Left hindlimb (tissue), 1 donor: ENCODE measurements at places on chromosomes 7 and 10.

DNA sequence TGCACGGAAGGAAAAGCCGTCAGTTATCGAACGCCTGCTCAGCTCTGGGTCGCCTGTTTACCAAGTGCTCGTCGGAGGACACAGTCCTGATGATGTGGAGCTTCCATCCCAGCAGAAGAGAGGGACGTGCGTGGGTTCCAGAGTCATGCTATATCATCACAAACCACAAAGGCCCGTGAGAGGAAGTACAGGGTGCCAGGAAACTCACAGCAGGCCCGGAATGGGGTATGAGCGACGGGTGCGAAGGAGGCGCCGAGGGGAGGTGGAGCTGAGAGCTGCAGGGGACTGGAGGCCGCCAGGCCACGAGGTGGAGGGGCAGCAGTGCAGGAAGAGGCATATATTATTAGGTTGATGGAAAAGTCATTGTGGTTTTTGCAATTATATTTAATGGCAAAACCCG is 102.5 kb downstream of the ACTR3B start:
- DNase-seq, result no peak

DNA sequence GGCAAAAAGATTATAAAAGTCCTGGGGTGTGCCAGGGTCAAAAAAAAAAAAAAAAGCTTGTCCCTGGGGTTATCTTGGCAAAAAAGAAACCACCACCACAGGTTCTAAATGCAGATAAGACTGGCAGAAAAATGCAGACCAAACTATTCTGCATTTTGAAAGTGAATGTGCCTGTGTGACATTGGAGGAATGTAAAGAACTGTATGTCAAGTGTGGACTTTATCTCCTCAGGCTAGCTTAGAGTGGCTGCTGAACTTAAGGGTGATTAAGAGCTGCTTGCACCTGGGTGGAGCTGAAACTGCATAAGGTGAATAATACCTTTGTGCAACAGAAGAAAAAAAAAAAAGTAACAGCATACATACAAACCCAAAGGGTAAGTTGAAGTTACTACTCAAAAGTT is 1.3 kb upstream of the NAPEPLD start:
- DNase-seq, result no peak

- DNase-seq, result no peak
These were observed 54.8 kb downstream of the GPR141 start for GRCh38 chr7:37738321-37738720.

GRCh38 chr7:14936554-14936953 is 34.0 kb upstream of the DGKB start:
- peak; percentile 47 for DNase-seq

DNA sequence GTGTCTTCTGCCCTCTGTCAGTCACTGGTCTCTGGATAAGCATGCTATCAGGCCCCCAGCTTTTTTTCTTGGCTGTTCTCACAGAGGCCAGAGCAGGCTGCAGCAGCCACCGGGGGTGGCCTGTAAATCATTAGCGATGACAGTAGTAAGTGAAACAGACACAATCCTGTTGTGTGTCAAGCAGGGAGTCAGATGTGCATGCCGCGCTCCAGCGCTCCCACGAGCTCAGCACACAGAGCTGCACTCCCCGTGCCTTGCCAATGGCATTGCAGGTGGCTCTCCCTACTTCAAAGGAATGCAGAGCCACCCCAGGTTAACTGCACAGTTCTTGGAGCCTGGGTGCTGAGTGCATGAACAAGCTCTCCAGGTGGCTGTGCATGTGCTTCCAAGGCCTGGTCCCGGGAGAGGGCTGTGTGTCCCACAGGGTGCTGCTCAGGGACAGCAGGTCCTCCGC is 226.1 kb downstream of the GLRX3 start:
- DNase-seq, result no peak

DNA sequence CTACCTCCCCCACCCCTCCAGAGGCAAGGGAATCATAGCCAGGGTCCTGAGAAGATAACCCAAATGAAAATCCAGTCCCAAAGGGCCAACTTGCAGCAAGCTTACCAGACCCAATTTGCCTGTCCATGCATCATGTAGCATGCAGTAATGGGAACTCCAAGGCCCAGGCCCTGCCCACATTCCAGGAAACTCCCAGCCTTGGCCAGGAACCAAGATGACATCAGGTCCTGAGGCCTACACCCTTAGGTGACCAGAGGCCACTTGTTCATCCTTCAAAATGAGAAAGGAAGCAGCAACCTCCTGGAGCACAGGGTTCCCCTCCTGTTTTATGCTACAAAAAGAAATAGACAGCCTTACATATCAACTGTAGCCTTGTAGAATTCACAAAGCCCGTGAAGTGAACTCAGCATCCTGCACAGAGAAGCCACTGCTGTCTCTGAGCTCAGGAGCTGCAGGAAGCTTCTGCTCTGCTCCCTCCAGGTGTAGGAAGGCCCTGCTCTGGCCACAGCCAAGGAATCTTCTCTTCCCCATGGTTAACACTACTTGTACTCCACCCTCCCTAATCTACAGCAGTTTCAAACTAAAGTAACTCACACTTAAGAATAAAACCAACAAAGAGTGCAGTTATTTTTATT is 30.3 kb upstream of the GRB10 start:
- DNase-seq, result peak; percentile 69

DNA sequence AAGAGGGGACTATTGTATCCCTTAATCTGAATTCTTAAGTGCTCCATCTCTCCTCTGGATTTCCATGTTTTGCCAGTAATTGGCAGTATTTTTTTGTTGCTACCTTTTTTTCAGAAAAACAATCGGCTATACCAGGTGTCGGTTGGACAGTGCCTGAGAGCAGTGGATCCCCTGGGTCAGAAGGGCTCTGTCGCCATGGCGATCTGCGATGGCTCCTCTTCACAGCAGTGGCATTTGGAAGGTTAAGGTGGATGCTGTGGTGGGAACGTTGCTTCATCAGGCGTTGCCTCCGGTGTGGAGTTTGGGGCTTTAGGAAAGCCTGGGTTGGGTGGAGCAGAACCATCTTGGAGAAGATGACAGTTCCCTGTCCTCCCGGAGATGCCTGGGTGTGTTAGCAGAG is 96.0 kb downstream of the GALNT11 start:
- DNase-seq, result no peak

- DNase-seq, result no peak
These were observed 19.4 kb upstream of the TM9SF3 start for GRCh38 chr10:96606216-96606615.

- no peak for DNase-seq
These were observed 59.8 kb downstream of the SLC25A40 start for GRCh38 chr7:87816389-87816788.

GRCh38 chr10:34184939-34185386 is 630.1 kb downstream of the PARD3 start:
- no peak for DNase-seq

DNA sequence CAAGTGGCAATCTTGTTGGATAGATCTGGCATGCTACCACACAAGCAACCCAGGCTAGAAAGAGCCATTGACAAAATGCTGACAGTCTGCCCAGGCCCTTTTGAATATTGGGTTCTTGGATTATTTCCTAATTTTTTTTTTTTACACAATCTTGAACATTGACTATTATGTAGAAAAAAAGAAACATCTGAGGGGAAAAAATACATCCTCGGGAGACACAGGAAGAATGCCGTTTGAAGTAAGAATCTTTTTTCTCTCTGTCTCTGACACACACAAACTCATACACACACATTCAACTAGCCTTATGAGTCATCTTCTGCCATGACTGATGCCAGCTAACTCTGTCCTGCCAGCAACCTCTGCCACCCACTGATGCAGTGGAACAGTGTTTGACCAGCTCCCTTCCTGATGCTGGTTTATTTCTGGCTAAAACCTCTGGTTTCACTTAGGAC is 47.2 kb downstream of the SORBS1 start:
- no peak for DNase-seq

- no peak for DNase-seq
These were observed 347.9 kb upstream of the MEOX2 start for GRCh38 chr7:16034353-16034752.

GRCh38 chr10:109861081-109861480 is 62.2 kb downstream of the XPNPEP1 start:
- no peak for DNase-seq

- no peak for DNase-seq
These were observed 9.0 kb downstream of the EMX2 start for GRCh38 chr10:117551330-117552155.

- DNase-seq, result peak; percentile 83
These were observed 240.1 kb downstream of the ELMO1 start for GRCh38 chr7:37208528-37208927.

DNA sequence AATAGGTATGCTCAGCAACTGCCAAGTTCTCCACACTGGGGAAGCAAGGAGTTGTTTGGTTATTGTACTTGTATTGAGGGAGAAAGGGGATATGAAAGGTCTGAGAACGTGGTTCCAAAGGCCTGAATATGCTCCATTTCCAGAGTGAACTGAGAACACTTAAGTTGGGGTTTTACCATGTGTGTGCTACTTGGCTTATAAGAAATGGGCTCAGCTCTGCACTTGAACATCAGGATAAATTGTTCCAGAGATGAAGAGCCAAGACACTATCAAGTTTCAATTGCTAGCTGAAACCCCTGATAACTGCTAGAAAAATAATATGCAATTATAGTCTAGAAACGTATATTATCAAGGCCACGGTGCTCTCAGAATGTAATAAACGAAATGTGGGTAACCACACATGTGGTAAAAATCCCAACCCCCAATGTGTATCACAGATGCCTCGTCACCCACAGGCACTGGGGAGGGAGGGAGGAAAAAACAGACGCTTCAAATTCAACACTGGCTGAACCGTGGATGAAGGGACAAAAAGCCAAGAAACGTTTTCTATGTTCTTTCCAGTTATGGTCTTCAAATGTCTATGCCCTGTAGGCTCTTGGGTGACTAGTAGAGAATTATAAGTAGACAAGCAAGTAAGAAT is 16.3 kb downstream of the ELMO1 start:
- DNase-seq, result no peak

GRCh38 chr7:19982841-19983835 is 209.7 kb upstream of the TMEM196 start:
- DNase-seq, result peak; percentile 44

DNA sequence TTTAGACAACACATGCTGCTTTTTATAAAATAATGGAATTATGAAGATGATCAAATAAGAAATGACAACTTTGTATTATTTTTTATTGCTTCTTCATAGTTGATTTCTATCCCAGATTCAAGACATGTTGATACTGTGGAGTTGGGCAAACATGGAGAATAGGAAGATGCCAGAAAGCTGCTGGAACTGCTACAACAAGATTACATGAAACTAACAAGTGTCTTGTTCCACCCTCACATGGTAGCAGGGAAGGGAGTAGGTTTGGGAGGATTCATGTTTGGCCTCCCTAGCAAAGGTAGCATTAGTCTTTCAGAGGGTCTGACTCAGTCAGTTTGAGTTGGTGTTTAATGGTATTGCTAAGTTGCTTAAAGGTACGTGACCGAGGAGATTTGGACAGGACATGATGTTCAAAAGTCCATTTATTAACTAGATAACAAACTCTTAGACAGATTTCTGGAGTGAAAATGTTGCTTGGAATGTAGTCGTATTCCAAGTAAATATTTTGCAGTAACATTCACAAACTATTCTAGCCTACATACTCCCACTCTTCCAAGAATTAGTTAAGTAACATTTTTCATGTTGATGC is 33.1 kb downstream of the PRR15 start:
- no peak for DNase-seq

DNA sequence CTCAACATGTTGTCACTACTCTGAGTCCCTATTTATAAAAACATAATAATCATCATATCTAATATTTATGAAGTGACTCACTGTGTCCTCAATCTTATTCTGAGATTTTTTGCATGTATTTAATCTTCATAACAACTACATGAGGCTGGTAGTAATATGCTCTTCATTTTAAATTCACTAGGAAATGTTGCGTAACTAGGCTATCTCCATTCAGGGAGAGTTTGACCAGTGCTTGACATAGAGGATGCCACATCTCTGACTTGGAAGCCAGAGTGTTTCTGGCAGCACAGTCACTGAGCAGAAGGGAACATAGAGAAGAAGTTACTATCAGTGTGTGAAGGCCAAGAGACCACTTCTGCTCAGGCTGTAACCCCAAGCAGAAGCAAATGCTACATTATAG is 88.9 kb downstream of the FAM13C start:
- no peak for DNase-seq

DNA sequence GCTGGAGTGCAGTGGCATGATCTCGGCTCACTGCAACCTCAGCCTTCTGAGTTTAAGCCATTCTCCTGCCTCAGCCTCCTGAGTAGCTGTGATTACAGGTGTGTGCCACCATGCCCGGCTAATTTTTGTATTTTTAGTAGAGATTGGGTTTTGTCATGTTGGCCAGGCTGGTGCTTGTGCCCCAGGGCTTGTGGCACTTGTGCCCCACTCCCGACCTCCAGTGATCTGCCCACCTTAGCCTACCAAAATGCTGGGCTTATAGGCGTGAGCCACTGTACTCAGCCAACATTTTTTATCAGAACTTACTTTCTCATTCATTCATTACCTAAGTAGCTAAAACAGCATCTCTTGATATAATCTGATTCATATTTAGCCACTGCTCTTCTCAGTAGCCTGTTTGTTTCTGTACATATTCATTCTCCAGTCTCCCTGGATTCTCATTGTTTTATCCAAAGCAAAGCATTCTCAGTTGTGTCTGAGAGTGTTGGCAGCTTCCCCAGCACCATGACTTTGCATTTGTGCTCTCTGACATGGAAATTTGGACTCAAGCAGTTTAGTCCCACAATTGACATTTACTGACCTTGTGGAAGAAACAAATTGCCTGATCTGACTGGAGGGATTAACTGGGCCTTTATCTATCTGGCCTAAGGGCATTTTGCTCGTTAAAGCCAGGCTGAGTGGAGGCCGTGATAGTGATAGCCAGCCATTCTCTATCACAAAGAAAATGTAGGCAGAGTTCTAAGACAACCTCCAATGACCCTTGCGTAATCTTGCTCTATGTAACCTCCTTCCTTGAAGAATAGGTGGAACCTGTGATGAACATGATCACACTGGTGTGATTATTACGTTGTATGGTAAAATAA is 44.9 kb downstream of the AKR1B15 start:
- DNase-seq, result no peak
